ENCODE measurements at places on chromosomes 7 and 10. TPM values are rescaled to one million over a fixed set of nuclear protein-coding genes. Genes with fewer than 3 reads are reported as not detected.

The CPEB3 gene
- total RNA-seq = 1.2 TPM

The PLXNA4 gene
- total RNA-seq = 2.0 TPM

The NXPH1 gene
- not detected for total RNA-seq

The ANKRD61 gene
- total RNA-seq = 0.26 TPM

The HABP2 gene
- not detected for total RNA-seq

The ZNF488 gene
- total RNA-seq = not detected

The STEAP2 gene
- total RNA-seq = 22.3 TPM

The OR13A1 gene
- total RNA-seq = not detected

The RADIL gene
- total RNA-seq = 1.5 TPM

The SFRP5 gene
- total RNA-seq = not detected

The VWDE gene
- not detected for total RNA-seq

The ASB4 gene
- not detected for total RNA-seq

The CPA2 gene
- total RNA-seq = not detected

The DCLRE1C gene
- 9.4 TPM for total RNA-seq

The NME8 gene
- not detected for total RNA-seq

The SUMF2 gene
- 238 TPM for total RNA-seq

The SPDYE9 gene
- not detected for total RNA-seq

The GOLGA7B gene
- 0.06 TPM for total RNA-seq

The OIT3 gene
- total RNA-seq = 0.13 TPM

The DYDC1 gene
- not detected for total RNA-seq

The ACSM6 gene
- total RNA-seq = not detected

The FXYD4 gene
- total RNA-seq = not detected

The TMEM130 gene
- total RNA-seq = 0.25 TPM

The OR2A42 gene
- total RNA-seq = 0.06 TPM

The TMEM225B gene
- 0.62 TPM for total RNA-seq

The GCK gene
- 0.25 TPM for total RNA-seq

The ICA1 gene
- total RNA-seq = 2.2 TPM

The CREB5 gene
- total RNA-seq = 4.4 TPM

The KLF14 gene
- total RNA-seq = not detected

The C7orf33 gene
- not detected for total RNA-seq

The NT5C2 gene
- total RNA-seq = 82.0 TPM

The GJD4 gene
- total RNA-seq = not detected

The CRTAC1 gene
- total RNA-seq = not detected

The CPVL gene
- 0.13 TPM for total RNA-seq

The TUBB8 gene
- not detected for total RNA-seq

The OPALIN gene
- not detected for total RNA-seq

The CRYGN gene
- 0.13 TPM for total RNA-seq

The CD36 gene
- 0.13 TPM for total RNA-seq

The GNGT1 gene
- total RNA-seq = not detected

The ASB10 gene
- not detected for total RNA-seq

The CYP3A4 gene
- not detected for total RNA-seq

The ZNF467 gene
- 0.26 TPM for total RNA-seq

The VPS37D gene
- total RNA-seq = 2.9 TPM

The TMEM229A gene
- total RNA-seq = 0.13 TPM
